Activated CD4-positive, alpha-beta T cell treated with anti-CD3 and anti-CD28 coated beads, Interleukin-2, amount 50 U/mL, for 4 hours (primary cell): ENCODE measurements at places on chromosomes 4 and X.

DNA sequence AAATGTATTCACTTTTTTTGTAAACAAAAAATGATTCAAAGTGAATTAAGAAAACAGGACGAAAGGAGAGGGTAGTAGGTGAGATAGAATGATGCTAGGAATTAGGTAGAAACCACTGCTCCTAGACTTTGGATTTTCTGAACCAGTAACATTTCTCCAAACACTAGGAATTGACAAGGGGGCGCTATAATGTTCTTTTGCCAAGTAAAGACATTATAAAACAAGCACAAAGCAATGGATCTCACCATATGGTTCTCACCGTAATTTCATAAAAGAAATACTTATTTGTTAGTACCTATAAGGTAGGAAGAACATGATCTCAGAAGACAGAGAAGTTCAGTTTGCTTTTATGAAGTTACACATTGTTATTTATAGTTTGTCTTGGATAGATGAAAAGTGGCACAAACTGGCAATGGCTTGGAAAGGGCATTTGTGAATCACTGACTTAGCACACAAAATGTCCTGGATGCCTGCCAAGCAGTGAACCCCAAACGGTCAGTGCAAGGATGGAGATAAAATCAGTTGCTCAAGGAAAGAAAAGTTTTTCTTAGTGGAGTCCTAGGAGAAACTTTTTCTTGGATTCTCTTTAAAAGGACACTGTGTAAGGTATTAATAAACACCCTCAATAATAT lies 8.1 kb upstream of the TBC1D1 start:
- no peak for DNase-seq

DNA sequence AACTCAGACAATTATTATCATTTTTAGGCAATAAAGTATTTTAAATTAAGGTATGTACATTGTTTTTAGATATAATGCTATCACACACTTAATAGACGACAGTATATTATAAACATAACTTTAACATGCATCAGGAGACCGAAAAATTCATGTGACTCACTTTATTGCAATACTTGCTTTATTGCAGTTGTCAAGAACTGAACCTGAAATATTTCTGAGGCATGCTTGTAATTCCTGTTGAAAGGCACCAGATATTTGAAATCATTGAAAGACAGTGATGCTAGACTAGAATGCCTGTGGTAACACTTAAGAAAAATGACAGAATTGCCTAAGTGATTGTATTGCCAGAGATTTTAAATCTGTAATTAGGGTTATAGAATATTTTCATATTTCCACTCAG lies 175.6 kb upstream of the MAGEB2 start:
- DNase-seq: no peak

GRCh38 chrX:114970806-114971205 lies 46.6 kb downstream of the IL13RA2 start:
- no peak for DNase-seq

DNA sequence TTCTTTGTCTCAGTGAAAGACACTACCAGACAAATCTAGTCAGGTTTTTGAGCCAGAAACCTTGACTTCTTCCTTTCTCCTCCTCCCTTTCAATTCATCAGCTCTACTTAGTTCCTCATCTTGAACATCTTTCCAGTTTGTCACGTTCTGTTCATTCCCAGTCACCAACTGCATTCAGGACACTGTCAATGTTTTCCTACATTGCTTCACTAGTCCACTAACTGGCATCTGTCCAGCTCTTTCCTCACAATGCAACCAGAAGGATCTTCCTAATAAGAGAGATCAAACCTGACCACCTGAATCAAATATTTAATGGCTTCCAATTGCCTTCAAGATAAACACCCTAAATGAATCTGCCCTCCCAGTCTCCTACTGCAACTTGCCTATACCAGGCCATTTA lies 52.5 kb downstream of the SYNPO2 start:
- DNase-seq: no peak

DNA sequence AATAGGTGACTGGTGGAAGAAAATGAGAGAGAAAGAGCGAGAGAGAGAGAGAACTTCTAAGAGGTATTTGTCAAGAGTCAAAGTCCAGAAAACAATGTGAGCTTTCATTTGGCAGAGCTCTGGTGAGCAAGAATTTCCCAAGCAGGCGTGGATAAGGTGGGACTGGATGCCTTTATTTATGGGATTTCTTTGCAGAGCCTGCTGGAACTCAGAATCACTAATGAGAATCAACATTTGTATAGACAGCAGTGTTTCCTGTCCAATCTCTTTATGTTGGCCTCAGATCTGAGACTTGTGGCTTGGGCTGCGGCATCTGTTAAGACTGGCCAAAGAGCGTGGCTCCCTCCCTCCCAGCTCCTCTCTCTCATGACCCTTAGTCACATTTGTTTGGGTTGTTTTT lies 67.9 kb upstream of the TBL1X start:
- no peak for DNase-seq
